ENCODE measurements at places on chromosomes 12 and 14.
A peak's percentile ranks its signal among the peaks of the same experiment; 100 is the strongest.

- no peak for DNase-seq
Measured at GRCh38 chr12:115823635-115824034, 453.9 kb downstream of the MED13L start.

DNA sequence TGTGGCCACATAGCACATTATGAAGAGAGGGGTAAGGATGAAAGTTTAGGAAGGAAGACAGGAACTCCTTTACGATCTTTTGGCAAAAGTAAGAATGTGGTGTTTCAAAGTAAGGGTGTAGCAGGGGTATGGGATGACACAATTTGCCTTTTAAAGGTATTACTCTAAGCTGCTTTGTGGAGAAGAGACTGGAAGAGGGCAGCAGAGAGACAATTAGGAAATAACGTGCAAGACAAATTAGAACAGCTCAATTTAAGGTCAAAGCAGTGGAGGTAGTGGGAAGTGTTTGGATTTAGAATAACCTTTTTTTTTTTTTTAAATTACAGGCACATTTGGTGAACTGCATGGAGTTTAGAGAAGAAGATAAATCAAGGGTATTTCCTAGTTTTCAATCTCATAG, 342.6 kb downstream of the NOVA1 start:
- no peak for DNase-seq

- DNase-seq: peak; percentile 30
Measured at GRCh38 chr14:100524933-100525243, 62.3 kb downstream of the BEGAIN start.

DNA sequence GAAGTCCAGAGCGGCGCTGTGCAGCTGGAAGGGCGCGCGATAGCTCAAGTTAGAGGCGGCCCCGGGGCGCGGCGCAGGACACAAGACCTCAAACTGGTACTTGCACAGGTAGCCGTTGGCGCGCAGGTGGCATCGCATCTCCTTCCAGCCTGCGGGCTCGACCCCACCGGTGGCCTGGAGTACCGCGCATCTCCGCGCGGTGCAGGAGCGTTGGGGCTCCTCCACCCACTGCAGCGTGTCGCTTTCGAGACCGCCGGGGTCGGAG, 553 bp downstream of the CLEC14A start:
- peak; percentile 4 for DNase-seq

- no peak for DNase-seq
Measured at GRCh38 chr12:49672301-49673217, 34.6 kb downstream of the FMNL3 start.

GRCh38 chr14:104808456-104808855, 7.6 kb downstream of the ZBTB42 start:
- no peak for DNase-seq

DNA sequence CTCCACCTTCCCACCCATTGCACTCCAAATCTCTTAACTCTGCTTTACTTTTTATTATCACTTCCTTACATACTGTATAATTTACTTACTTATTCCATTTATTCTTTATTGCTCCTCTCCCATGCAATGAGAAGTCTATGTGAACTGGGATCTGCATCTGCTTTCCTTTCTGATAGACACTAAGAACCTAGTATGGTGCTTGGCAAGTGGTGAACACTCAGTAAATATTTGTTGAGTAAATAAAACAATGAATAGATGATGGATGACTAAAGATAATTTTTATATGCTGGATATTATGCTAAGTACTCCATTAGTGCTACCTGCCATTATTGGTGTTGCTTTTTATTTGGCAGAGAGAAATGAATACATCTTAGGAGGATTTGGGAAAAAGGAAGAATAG, 151.0 kb downstream of the TPH2 start:
- DNase-seq: no peak

- DNase-seq: no peak
Measured at GRCh38 chr14:105392131-105393090, 5.9 kb upstream of the TEX22 start.

All from activated T-cell treated with anti-CD3 and anti-CD28 coated beads, Interleukin-2, amount 50 U/mL, for 72 hours (primary cell).